ENCODE measurements at places on chromosomes 6 and 20. TPM values are rescaled to one million over a fixed set of nuclear protein-coding genes. Genes with fewer than 3 reads are reported as not detected.

- no peak for DNase-seq
These were observed 505.3 kb downstream of the MMUT start for GRCh38 chr6:48957781-48958180.

DNA sequence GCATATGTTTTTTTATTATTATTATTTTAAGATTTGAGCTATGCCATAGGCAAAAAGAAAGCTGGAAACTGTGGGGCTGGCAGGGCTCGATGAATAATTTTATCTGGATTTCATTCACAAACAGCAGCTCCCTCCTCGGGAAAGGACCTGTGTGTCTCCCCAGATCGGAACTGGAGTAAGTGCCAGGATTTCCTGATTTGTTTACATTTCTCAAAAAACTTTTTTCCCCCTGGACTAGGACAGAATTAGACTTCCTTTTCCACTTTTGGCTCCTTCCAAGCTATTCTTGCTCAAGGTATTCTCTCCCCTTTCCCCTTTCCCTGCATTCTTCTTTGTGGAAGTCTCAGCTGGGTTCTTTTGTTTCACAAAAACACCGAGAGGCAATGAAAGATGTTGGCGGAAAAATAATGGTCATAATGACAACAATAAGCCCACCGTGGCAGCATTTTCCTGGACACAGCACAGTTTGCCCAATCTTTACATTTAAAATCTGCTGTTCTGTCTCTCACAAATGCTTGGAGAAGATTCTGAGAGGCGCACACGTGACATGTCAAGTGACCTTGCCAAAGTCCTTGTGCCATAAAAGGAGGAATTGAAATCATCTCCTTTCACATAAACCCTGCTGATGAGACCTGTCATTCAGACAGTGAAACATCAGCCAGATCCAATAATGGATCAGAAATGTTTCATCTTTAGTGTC, 85.8 kb upstream of the PREP start:
- no peak for DNase-seq

The C20orf144 gene
- 0.30 TPM for total RNA-seq

DNA sequence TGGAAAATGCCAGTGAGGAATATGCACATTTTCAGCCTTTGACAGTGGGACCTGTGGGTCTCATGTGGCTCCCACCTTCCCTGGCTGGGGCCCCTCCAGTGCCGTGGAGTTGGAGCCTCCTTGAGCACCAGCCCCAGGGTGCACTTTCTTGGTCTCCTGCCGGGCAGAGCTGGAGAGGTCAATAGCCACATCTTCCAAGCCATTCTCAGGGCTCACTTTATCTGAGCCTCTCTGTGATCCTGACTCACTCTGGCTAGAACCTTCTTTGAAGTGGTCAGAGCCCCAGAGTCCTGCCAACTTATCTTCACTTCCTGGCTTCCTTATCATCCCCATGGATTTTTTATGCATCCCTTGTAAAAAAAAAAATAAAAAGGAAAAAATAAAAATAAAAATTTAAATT, 5.7 kb downstream of the VSX1 start:
- no peak for DNase-seq

Data from activated CD8-positive, alpha-beta memory T cell treated with anti-CD3 and anti-CD28 coated beads, Interleukin-2, amount 10 ng/mL, durations not matched to agents 7 days and 5 days (primary cell).